Left lung (tissue), 14 donors: ENCODE measurements at places on chromosomes 2 and 18. TPM values are rescaled to one million over a fixed set of nuclear protein-coding genes. Genes with fewer than 3 reads are reported as not detected.

GRCh38 chr18:44733069-44733753 lies 52.5 kb downstream of the SETBP1 start:
- DNase-seq, result no peak
- no peak overlapping the region for H3K27ac ChIP-seq
- H3K4me1 ChIP-seq, result no peaks in the 10 kb centered on the region

- no peaks in the 10 kb centered on the region for H3K27me3 ChIP-seq
- H3K27ac ChIP-seq, result no peak overlapping the region
- no peaks in the 10 kb centered on the region for H3K4me1 ChIP-seq
- H3K36me3 ChIP-seq, result no peaks in the 10 kb centered on the region
- DNase-seq, result no peak
Measured at GRCh38 chr2:146506851-146507250, 1338.0 kb upstream of the ACVR2A start.

GRCh38 chr2:238985041-238985729 lies 137.3 kb downstream of the TWIST2 start:
- DNase-seq, result no peak
- no peak overlapping the region for H3K4me3 ChIP-seq
- peaks cover 32% of the 10 kb centered on the region for H3K27me3 ChIP-seq
- H3K36me3 ChIP-seq, result no peaks in the 10 kb centered on the region
- no peak overlapping the region for H3K27ac ChIP-seq

Gene CXCR1
- 21.0 TPM for total RNA-seq
